ENCODE measurements at places on chromosomes 1 and 21.

- no peak for DNase-seq
Observed at GRCh38 chr1:203932556-203932955, 71.2 kb downstream of the SNRPE start.

GRCh38 chr21:33388188-33388587, 15.0 kb upstream of the IFNGR2 start:
- no peak for DNase-seq

GRCh38 chr1:184389446-184389845, 2.6 kb downstream of the C1orf21 start:
- no peak for DNase-seq

- no peak for DNase-seq
Observed at GRCh38 chr1:26710811-26711210, 15.0 kb downstream of the ARID1A start.

GRCh38 chr1:44296086-44296485, 59.0 kb downstream of the ERI3 start:
- no peak for DNase-seq

GRCh38 chr1:172905452-172905851, 145.3 kb downstream of the TNFSF18 start:
- DNase-seq = no peak

DNA sequence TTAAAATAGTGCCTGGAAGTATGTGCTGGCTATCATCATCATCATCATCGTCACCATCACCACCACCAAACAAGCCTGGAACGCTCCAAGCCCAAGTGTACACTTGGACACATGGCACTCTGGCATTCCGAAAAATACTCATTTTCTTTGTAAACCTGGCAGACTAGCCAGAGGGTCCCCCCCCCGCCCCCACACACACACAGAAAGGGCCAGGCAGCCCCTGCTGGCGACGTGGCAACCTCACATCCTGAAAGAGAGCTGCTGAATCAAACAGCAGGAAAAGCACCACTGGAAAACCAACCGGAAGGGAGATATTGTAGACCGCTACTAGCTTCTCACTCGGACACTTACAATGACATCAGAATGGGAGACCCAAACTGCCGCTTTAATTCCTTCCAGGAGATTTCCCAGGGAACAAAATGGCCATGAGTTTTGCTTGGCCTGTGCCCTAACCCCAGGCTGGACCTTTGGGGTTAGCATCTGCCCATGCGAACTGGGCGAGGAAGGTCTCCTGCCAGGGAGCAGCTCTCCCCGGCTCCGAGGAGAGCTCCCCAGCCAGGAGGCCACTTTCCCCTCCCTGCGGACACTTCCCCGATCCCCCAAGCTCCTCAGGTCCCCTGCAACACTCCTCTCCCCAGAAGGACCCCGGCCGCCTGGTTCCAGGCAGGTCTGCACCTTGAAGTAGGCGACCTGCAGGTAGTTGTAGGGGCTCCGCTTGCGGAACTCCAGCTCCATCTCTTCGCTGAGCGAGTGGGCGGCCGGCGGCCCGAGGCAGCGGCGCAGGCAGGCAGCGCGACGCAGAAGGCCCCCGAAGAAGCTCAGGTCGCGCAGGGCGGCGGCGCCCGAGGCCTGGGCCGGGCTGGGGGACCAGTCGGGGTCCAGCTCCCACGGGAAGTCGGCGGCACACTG, 742 bp downstream of the P3H1 start:
- peak; percentile 44 for DNase-seq

GRCh38 chr1:41041614-41042270, 20.2 kb upstream of the SLFNL1 start:
- no peak for DNase-seq

- no peak for DNase-seq
Observed at GRCh38 chr1:217393896-217394295, 237.0 kb downstream of the GPATCH2 start.

DNA sequence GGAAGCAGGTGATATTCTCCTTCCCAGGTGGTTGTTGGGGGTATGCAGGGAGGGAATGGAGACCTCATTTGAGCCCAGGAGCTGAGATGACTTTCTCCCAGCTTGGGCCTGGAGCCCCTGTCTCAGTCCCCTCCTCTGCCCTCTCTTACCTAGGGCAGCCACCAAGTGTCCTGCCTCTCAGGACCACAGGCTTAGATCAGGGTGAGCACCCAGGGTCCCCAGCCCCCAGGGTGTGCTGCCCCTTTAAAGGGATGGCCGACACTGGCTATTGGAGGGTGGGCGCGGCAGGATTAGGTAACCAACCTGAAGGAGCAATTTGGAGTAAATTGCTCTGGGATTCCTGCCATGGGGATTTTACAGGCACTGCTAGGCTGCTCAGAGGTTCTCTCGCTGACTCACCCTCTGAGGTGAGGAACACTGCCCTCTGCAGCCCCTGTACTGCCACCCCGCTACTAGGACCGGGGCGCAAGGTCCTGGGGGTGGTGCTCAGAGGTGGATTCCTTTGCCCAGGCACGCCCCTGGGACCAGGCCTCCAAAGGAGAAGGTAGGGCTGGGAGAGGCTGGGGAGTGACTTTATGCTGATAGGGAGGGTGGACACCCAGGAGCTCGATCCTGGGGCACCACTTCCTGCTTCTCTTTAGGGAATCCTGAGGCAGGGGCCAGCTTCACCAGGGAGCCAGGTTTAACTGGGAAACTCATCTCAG, 1.5 kb downstream of the RPS6KA1 start:
- no peak for DNase-seq

GRCh38 chr1:112431038-112431437, 35.0 kb downstream of the CTTNBP2NL start:
- DNase-seq = no peak

DNA sequence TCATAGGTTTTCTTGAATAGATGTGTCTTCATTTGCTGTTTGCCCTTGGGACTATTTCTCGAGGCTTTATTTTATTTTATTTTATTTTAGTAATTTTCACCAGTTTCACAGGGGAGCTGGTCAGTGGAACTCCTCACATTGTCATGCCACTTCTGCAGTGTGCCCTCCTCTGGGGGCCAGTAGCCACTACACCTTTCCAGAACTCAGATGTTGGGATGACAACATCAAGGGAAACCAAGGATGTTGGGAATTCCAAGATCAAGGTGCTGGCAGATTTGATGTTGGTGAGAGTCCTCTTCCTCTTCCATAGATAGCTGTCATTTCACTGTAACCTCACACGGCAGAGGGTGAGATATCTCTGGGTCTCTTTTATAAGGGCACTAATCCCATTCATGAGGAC, 35.5 kb downstream of the SLC26A9 start:
- no peak for DNase-seq

DNA sequence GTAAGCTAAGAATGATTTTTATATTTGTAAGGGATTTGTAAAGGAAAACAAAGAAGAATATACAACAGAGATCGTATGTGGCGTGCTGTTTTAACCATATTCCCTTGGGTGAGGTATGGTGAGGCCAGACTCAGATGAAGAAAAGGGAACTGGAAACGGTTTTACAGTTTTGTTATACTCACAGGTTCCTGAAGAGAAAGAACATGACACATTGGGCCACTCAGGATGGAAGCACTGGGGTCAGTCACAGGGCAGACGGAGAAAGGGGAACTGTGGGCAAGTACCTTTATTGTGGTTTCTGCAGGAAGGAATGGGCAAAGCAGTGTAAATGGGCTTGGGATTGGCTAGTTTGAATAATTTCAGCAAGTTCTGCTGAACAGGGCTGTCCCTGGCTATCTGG, 177.4 kb downstream of the LBR start:
- DNase-seq = no peak

Data from ovary (tissue), 10 donors.